B cell (primary cell): ENCODE measurements at places on chromosomes 3 and 15.

DNA sequence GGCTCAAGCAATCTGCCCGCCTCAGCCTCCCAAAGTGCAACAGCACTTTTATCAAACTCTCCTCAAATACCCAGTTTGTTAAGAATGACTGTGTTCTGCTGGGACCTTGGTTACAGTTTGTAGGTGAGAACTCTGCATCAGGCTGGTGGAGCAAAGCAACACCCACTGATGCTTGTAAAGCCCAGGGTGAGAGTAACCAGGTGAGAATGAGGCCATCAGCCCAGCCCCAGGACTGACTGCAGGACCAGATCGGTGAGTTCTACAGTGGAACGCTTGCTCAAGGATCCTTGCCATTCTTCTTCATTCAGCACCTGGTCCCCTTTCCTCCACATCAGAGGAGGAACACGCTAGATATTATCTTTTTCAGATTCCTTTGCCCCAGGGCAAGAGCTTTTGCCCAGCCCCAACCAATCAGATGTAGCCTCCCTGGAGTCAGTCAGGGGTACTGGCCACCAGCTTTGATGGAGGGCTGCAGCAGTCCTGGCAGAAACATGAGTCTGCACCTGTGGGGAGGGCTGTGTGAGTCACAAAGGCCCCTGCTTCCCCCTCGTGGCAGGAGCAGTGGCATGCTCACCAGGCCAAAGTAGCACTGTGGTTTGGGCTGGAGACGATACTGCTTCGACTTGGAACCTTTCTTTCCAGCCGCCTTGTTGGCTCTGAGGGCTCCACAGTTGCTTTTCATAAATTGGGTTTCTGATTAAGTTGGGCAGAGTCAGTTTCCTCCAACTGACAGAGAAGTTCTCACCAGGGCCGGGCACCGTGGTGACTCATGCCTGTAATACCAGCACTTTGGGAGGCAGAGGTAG is 3.5 kb upstream of the SHISA5 start:
- no peaks in the 10 kb centered on the region for H3K27me3 ChIP-seq
- DNase-seq = peak; percentile 83
- no peak overlapping the region for H3K27ac ChIP-seq
- H3K4me1 ChIP-seq = peaks cover 14% of the 10 kb centered on the region

GRCh38 chr3:61530355-61530754 is 31.0 kb upstream of the PTPRG start:
- H3K27me3 ChIP-seq = no peaks in the 10 kb centered on the region
- H3K4me1 ChIP-seq = no peaks in the 10 kb centered on the region
- DNase-seq = no peak
- H3K36me3 ChIP-seq = no peaks in the 10 kb centered on the region

DNA sequence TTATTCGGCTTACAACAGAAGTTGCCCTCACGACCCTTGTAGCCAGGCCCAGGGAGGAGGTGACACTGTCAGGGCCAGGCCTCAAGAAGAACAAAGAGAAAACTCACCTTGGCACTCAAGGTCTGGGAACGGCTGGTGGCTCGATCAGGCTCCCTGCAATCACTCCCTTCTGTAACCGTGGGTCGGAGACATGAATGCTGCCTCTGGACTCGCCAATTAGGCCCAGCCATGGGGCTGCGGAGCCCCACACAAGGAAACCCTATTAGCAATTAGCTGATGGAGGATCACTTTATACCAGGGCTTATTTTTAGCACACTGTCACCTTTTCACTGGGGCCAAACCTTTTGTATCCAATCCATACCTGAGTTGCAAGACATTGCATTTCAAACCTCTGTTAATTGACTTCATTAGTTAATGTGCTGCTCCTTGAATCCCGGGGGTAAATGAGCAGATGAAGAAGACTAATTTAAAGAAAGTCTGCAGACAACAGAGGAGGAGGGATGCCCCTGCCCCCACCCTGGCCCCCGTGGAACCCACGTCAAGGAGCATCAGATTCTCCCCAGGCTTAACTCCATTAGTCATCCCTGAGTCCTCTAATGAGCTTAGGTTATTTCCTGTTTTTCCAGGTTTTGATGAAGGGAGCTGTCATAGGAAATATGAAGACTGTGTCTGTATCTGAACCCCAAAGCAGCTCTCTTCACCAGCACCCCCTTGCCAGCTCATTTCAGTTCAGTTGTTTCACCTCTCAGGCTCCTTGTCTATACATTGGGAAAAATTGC is 255.3 kb downstream of the RORA start:
- H3K36me3 ChIP-seq = no peaks in the 10 kb centered on the region
- H3K27me3 ChIP-seq = no peaks in the 10 kb centered on the region
- no peak overlapping the region for H3K4me3 ChIP-seq
- no peak overlapping the region for H3K27ac ChIP-seq
- DNase-seq = no peak

GRCh38 chr3:48306860-48307530 is 26.5 kb downstream of the SPINK8 start:
- H3K36me3 ChIP-seq = no peaks in the 10 kb centered on the region
- no peaks in the 10 kb centered on the region for H3K27me3 ChIP-seq
- H3K27ac ChIP-seq = no peak overlapping the region

DNA sequence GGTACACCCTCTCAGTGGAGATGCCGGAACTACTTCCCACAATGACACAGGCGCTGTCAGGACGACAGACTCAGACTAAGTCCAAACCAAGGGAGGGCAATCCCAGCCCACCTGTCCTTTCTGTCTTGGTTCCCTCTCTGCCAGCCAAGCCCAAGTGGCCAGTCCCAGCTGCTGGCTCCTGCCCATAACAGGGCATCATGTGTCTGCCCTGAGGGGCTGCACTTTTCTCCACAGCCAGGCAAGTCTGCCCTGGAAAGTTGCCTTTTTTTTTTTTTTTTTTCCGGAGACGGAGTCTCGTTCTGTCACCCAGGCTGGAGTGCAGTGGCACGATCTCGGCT is 20.0 kb upstream of the BCL2A1 start:
- H3K4me3 ChIP-seq = no peak overlapping the region
- no peak for DNase-seq
- no peaks in the 10 kb centered on the region for H3K27me3 ChIP-seq
- H3K36me3 ChIP-seq = no peaks in the 10 kb centered on the region
- H3K27ac ChIP-seq = no peak overlapping the region
- H3K4me1 ChIP-seq = peaks cover 5% of the 10 kb centered on the region

GRCh38 chr3:135100366-135100765 is 305.3 kb downstream of the EPHB1 start:
- H3K36me3 ChIP-seq = no peaks in the 10 kb centered on the region
- H3K27me3 ChIP-seq = no peaks in the 10 kb centered on the region
- no peak overlapping the region for H3K4me3 ChIP-seq
- no peak overlapping the region for H3K27ac ChIP-seq
- H3K4me1 ChIP-seq = no peaks in the 10 kb centered on the region
- no peak for DNase-seq

DNA sequence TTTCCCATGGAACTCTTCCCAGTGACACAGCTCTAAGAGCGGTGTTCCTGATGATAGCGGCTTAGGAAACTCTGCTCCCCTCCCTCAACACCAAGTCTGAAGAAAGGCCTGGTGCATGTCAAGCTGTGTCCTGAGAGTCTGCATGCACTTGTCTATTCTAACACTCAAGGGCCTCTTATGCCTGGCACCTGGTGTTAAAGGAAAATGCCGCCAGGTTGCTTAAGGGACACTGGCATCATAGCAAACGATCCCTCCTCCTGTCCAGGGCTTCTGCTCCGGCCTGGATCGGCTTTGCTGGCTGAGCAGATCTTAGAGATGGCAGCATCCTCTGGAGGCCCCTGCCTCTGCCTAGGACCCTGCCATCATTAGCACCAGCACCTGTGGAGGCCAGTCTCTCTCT is 121.7 kb downstream of the MEGF11 start:
- no peaks in the 10 kb centered on the region for H3K36me3 ChIP-seq
- no peak for DNase-seq
- H3K27ac ChIP-seq = no peak overlapping the region
- no peak overlapping the region for H3K4me3 ChIP-seq

GRCh38 chr15:28783466-28783865 is 65.0 kb downstream of the GOLGA6L7 start:
- H3K4me1 ChIP-seq = no peaks in the 10 kb centered on the region
- no peaks in the 10 kb centered on the region for H3K36me3 ChIP-seq
- H3K4me3 ChIP-seq = no peak overlapping the region

- H3K27ac ChIP-seq = no peak overlapping the region
- H3K27me3 ChIP-seq = no peaks in the 10 kb centered on the region
- H3K4me1 ChIP-seq = no peaks in the 10 kb centered on the region
- H3K4me3 ChIP-seq = no peak overlapping the region
Measured at GRCh38 chr3:73513260-73513659, 111.5 kb downstream of the PDZRN3 start.

- no peak for DNase-seq
- H3K4me3 ChIP-seq = no peak overlapping the region
- no peak overlapping the region for H3K27ac ChIP-seq
- no peaks in the 10 kb centered on the region for H3K4me1 ChIP-seq
Measured at GRCh38 chr3:141594357-141594756, 107.5 kb downstream of the RASA2 start.

DNA sequence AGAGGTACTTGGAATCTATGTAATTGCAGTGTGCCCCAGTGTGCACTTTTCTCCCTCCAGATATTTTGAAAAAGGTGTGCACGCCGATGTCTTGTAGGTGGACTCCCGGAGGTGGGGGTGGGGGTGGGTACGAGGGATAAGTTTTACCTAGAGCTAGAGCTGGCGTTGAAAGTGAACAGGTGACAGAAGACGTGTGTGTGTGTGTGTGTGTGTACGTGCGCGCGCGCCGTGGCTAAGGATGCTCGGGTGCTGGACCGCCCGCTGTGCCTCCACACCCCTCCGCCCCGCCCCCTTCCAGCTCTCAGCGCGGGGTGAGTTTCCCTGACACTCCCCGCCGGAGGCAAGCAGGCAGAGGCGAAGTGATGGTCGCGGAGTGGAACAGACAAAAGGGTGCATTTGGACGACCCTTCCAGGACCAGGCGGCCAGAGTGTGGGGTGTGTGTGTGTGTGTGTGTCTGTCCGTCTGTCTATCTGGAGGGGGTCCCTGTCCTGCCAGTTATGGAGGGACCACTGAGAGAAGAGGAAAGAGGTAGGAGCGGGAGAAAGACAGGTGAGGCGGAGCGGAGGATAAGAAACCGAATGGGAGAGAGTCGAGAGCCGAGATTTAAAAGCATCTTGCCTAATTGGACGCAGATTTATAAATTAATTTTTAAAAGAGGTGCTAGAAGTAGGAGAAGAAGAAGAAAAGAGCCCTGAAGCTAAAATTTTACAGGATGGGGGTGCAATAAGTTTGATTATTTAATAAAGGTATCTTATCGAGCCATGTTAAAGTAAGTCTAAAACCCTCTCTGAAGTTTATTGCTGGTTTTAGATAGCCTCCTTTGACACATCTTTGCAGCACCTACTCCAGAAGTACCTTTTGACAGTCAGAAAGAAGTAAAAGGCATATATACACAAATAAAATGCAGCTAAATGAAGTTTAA is 335.8 kb upstream of the THRB start:
- H3K4me1 ChIP-seq = peaks cover 7% of the 10 kb centered on the region
- no peak overlapping the region for H3K4me3 ChIP-seq
- H3K36me3 ChIP-seq = no peaks in the 10 kb centered on the region
